ENCODE measurements at places on chromosomes 2 and 18.

DNA sequence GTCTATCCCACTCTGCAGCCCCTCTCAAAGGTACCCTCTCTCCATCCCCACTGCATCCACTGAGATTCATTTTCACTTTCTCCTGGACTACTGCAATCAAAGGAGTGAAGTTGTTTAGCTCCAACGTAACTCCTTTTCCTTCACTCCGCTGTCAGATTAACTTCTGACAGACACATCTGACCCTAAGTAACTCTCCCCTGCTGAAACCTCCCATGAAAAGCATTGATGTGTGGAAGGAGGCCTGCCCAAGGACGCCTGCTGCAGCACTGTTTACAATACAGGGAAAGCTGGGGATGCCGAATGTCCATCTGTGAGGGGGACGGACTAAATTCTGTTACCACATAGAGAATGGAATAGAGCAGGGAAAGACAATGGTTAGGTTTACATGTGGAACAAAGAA, 114.8 kb downstream of the TMEM163 start:
- peak; percentile 36 for DNase-seq

- no peak for DNase-seq
These were observed 58.0 kb upstream of the SMAD7 start for GRCh38 chr18:49008716-49009115.

GRCh38 chr2:227154986-227155774, 8.8 kb downstream of the COL4A4 start:
- DNase-seq = peak; percentile 52

- DNase-seq = no peak
These were observed 999 bp upstream of the IL36B start for GRCh38 chr2:113053666-113054065.

Data from kidney glomerular epithelial cell (primary cell).